ENCODE measurements at places on chromosomes 5 and 9. TPM values are rescaled to one million over a fixed set of nuclear protein-coding genes. Genes with fewer than 3 reads are reported as not detected.
A peak's percentile ranks its signal among the peaks of the same experiment; 100 is the strongest.

CCDC152 gene
- polyA plus RNA-seq = 0.75 TPM

WDR38 gene
- not detected for polyA plus RNA-seq

JADE2 gene
- 6.2 TPM for polyA plus RNA-seq

DNA sequence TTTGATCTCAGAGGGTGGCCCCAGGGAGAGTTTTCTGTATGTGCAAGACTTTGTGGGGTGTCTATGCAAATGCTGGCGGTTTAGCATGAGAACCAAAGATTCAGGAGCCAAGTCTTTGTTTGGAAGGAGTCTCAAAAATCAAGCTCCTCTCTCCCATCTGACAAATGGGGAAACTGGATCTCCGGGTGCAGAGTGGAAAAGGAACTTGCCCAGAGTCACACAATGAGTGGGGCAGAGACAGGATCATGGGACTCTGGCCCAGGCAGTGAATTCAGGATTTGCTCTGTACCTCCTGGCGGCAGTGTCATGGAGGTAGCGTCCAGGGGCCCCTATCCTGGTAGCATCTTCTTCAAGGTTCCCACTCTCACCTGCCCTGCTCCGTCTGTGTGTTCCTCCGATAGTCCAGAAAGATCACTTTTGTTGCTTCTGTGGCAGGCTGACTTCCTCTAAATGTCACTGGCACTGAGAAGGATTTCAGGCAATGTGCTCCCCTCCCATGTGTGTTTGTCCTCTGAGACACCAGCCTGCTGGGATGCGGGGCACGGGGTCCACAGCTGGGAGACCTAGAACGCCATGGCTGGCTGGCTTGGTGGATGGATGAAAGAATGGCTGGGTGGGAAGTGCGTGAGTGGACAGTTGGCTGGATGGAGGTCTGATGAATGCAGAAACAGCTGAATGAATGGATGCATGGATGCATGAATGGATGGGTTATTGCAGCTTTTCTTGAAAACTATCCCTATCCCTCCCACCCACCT lies 3.6 kb downstream of the CCL19 start:
- no peak overlapping the region for H3K27ac ChIP-seq
- peaks cover 12% of the 10 kb centered on the region for H3K4me1 ChIP-seq
- no peaks in the 10 kb centered on the region for H3K27me3 ChIP-seq
- H3K4me3 ChIP-seq = no peak overlapping the region
- no peaks in the 10 kb centered on the region for H3K36me3 ChIP-seq
- no peak for DNase-seq

- no peaks in the 10 kb centered on the region for H3K36me3 ChIP-seq
- DNase-seq = peak; percentile 22
- no peaks in the 10 kb centered on the region for H3K27me3 ChIP-seq
- H3K4me1 ChIP-seq = no peaks in the 10 kb centered on the region
- H3K27ac ChIP-seq = no peak overlapping the region
Observed at GRCh38 chr9:126036881-126037291, 289.7 kb downstream of the PBX3 start.

ALDH1A1 gene
- 423 TPM for polyA plus RNA-seq

DNA sequence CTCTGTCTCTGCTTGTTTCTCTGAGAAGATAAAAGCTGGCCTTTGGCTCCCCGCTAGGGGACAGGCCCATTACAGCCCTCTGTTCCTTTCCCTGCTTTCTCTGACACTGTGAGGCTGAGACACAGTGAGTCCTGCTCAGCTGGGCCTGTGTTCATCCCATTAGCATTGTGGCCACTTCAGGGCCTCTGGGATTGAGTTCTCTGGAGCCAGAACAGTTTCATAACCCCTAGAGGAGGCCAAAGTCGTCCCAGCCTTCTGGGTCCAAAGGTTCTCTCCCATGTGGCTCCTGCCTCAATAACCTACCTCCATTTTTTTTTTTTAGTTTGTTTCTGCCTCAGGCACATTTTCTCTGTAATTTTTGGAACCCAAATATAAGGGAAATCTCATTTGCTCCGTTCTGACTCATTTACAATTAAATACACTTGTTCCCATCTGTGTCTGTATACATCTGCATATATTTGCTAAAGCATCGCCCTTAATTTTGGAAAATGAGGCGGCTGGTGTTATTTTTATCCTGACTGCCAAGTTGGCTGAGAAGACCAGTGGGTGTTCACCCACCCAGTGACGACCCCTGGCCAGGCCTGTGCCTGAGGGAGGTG lies 27.3 kb upstream of the CTNNA1 start:
- no peak overlapping the region for H3K4me3 ChIP-seq
- DNase-seq = peak; percentile 60
- peaks cover 20% of the 10 kb centered on the region for H3K4me1 ChIP-seq
- H3K27me3 ChIP-seq = no peaks in the 10 kb centered on the region

Data from stomach (tissue), 19 donors.